Activated T-cell treated with anti-CD3 and anti-CD28 coated beads for 4 hours (primary cell): ENCODE measurements at places on chromosomes 7 and 10.

DNA sequence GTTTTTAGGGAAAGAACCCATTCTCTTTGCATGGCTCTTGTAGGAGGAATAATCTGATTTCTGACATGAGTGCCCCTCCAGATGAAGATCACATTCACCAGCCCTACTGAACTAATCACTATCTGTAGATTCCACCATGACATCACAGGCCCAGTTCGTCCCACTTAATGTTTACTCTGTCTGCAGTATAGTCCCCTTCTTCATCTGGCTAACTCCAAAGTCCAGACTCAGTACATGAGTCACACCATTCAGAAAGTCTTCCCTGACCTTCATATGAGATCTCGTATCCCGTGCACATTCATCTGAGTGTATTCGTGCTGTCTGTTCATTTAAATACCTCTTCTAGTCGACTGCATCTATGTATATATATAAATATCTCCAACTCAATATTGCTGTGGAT lies 366.5 kb upstream of the AKR1E2 start:
- DNase-seq = no peak

DNA sequence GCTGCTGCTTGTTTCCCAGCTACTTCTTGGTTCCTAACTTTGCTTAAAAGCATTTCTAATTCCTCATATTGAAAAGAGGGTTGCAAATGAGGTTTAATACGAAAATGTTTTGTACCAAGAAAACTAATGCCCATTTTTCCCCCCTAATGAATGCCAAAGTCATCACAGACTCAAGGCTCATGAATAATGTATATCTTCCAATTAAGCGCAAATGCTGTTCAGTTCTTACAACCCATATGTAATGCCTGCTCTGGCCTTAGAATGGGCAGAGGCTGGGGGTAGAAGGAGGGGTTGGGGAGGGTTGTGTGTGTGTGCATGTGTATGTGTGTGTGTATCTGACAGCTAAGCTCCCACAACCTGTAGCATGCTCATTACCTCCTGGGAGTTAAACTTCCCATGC lies 901.7 kb downstream of the KCNMA1 start:
- DNase-seq = no peak

DNA sequence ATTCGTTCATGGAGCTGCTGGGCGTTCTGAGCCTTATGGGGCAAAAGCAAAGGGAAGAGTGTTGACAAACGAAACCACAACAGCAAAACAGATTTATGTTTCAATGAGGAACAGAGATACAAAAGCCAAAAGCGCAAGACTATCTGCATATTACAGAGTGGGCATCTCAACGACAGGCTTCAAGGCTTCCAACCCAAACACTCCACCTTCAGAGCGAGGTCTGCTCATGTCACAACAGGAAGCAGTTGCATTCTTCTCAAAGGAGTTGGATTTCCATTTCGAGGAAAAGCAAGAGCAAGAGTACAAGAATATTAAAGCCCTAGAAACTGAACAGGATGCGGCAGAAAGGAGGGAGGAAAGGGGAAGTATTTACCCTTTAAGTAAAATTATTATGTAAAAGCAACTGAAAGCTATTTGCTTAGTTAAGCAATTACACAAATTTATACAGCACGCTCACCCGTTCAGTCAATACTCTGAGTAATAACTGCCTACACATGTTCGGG lies 189.3 kb downstream of the ELMO1 start:
- DNase-seq = no peak

GRCh38 chr7:69684369-69685292 lies 86.4 kb downstream of the AUTS2 start:
- DNase-seq = no peak
